D341Med (cell line): ENCODE measurements at places on chromosomes 2 and 18.
A peak's percentile ranks its signal among the peaks of the same experiment; 100 is the strongest.

DNA sequence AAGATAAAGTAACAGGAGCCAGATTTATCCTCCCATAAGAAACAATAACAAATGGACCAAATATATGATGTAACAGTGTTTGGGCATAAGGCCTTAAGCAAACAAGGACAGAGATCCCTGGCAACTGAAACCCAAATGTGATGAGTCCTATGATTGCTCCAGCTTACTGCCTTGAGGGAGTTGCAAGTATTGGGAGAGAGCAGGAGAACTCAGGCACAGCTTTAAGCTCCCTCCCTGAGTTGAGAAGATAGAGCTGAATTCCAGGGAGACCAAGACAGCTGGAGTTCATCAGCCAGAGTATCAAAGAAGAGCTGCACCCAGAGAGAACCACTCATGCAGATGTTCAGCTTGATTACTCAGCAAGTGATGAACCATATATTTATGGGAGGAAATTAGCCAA lies 814.5 kb upstream of the RAB6C start:
- no peak for DNase-seq

GRCh38 chr18:45571714-45572113 lies 43.6 kb upstream of the SLC14A2 start:
- no peak for DNase-seq

GRCh38 chr18:27665264-27665799 lies 480.2 kb upstream of the CHST9 start:
- no peak for DNase-seq

DNA sequence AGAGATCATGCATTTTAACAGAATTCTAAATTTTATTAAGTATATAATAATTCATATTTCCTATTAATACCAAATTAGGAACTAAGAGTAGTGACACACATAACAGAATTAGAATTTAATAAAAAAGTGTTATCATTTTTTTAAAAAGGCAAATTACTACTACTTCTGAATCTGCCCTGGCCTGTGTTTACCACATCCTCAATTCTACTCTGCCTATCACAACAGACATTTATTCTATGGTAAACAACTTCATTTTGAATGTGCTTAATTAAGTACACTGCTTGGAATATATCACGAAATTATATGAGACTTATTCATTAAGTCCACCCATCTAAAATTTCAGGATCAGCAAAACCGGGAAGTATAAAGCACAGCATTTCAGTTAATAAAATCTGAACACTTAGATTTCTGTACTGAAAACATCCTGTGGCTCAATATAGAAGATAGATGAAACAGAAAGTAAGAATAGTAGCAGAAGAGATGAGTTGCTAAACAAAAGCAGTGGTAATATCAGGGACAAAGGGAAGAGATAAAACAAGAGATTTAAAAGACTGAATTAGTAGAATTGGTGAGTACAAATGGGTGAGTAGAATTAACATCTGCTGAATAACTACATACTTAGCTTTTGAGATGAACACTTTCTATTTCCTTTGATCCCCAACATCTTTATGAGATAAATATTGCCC lies 3.7 kb downstream of the SMC6 start:
- DNase-seq = no peak

- peak; percentile 70 for DNase-seq
These were observed 109.0 kb upstream of the CBLN2 start for GRCh38 chr18:72652990-72653593.

GRCh38 chr2:189014449-189015138 lies 40.4 kb downstream of the COL3A1 start:
- no peak for DNase-seq

GRCh38 chr18:3498698-3499471 lies 48.9 kb downstream of the TGIF1 start:
- DNase-seq = no peak

- no peak for DNase-seq
These were observed 225.0 kb downstream of the ALPK2 start for GRCh38 chr18:58403799-58404455.

DNA sequence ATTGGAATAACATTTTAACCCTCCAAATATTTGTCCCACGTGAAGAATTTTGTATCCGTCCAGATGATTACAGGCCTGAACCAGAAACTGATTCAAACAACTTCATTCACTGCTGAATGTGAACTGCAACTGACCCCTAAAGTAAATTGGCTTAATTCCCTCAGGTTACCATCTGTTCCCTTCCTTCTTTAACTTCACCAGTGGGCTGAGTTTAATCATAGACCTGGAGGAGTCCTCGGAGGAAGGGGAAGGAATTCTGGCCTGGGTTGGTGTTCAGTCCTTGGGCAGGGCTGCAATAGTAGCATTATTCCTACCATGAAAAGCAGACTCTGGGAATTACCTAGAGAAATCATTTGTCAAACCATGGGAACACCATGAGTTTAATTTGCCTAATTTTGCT lies 207.4 kb downstream of the TMEM247 start:
- DNase-seq = no peak

- DNase-seq = no peak
These were observed 118.8 kb downstream of the SETBP1 start for GRCh38 chr18:44799382-44799906.
